ENCODE measurements at places on chromosomes 7 and 10.

- DNase-seq = no peak
Observed at GRCh38 chr7:138226001-138226476, 149.8 kb downstream of the AKR1D1 start.

GRCh38 chr10:3972460-3973301 is 187.7 kb upstream of the KLF6 start:
- no peak for DNase-seq

DNA sequence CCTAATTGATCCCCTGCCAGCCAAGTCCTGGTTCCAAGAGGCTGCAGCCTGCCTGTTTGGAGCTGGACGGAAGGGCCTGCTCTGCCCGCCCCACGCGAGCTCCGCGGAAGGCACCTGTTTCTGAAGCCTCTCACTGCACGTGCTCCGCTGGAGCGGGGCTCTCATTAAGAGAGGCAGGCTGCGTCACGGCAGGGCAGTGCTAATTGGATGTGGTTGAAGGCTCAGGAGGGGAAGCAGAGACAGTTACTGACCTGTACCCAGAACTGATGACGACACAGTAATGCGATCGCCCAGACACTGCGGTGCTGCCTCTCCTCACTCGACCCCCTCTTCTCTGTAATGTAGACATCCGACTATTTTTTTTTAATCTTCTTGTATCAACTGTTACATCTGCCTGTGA is 411.1 kb upstream of the MGMT start:
- no peak for DNase-seq

DNA sequence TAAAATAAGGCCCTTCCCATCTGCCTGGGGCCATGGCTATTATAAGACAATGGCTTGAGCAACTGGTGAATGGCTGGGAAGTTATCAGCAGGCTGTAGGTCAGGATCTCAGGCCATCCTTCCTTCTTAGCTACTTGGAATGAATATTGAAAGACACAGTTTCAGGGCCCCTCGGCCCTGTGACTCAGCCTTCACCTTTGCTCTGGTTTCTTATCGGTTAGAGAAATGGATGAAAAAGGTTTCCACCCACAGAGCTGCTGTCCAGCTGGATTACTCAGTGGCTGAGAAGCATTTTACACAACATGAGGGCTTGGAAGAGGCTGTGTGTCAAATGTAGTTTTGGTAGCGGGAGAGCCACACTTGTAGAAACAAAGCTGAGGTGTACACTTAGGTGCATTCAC is 9.4 kb downstream of the ACSL5 start:
- peak; percentile 74 for DNase-seq

DNA sequence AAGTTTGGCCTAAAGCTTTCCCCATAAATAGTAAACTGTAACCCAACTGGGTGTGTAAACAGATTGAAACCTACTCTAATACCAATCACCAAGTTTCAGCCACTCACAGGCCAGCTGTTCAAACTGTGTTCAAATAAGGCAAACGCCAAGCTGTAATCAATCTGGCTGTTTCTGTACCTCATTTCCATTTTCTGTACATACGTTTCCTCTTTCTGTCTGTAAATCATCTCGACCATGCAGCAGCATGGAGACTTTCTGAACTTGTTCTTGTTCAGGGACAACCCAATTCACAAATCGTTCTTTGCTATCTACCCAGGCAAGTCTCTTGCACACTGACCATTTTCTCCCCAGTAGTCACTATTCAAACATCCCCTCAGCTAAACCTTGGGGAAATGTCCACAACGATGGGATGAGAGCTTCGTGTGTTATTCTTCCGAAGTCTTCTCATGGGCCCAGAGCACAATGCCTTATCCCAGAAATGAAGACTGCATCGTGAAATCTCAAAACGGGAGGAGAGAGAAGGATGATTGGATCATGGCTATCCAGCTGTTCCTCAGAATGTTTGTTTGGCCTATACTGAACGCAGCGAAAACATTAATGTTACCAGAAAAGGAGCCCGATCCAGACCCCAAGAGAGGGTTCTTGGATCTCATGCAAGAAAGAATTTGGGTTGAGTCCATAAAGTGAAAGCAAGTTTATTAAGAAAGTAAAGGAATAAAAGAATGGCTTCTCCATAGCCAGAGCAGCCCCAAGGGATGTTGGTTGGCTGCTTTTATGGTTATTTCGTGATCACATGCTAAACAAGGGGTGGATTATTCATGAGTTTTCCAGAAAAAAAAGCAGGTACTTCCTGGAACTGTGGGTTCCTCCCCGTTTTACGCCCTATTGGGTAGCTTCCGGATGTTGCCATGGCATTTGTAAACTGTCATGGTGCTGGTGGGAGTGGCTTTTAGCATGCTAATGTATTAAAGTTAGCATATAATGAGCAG is 86.2 kb downstream of the SLC16A9 start:
- DNase-seq = no peak

DNA sequence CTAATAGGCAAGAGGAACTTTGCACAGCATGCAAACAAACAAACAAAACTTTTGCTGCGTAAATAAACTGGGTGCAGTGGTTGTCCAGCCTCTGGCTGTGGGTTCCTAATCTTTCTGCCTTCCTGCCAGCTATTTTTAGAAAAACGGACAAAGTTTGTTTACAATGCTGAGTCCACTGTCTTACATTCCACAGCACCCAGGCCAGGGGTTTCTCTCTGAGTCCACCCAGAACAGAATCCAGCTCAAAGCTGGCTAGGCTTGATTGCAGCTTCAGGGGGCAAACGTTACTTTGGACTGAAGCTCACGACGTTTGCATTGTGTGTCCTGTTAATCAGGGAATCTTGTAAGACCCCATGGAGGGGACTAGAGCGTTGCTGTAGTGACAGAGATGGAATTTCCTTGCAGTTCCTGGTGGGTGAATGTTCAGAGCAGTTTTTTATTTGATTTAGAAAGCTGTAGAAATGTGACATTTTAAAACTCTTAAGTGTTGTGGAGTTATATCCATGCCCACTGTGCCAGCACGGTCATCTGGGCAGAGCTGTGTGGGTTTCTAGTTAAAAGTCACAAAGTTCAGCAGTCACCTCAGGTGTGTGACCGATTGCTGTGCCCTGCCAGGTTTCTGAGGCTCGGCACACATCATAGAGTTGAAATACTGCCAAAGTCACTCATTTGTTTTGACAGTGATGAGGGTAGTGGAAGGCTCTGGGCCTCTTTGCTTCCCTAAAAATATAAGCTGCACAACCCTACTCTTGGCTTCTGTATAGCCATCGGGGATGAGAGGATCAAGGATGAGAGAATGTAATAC is 247.0 kb downstream of the STK31 start:
- no peak for DNase-seq

GRCh38 chr7:90061077-90061476 is 93.2 kb upstream of the STEAP1 start:
- no peak for DNase-seq

- peak; percentile 92 for DNase-seq
Observed at GRCh38 chr10:32982911-32983909, 25.2 kb upstream of the ITGB1 start.

GRCh38 chr10:132689721-132690360 is 96.1 kb downstream of the NKX6-2 start:
- DNase-seq = no peak

- peak; percentile 93 for DNase-seq
Observed at GRCh38 chr7:94348142-94348541, 46.6 kb upstream of the COL1A2 start.

DNA sequence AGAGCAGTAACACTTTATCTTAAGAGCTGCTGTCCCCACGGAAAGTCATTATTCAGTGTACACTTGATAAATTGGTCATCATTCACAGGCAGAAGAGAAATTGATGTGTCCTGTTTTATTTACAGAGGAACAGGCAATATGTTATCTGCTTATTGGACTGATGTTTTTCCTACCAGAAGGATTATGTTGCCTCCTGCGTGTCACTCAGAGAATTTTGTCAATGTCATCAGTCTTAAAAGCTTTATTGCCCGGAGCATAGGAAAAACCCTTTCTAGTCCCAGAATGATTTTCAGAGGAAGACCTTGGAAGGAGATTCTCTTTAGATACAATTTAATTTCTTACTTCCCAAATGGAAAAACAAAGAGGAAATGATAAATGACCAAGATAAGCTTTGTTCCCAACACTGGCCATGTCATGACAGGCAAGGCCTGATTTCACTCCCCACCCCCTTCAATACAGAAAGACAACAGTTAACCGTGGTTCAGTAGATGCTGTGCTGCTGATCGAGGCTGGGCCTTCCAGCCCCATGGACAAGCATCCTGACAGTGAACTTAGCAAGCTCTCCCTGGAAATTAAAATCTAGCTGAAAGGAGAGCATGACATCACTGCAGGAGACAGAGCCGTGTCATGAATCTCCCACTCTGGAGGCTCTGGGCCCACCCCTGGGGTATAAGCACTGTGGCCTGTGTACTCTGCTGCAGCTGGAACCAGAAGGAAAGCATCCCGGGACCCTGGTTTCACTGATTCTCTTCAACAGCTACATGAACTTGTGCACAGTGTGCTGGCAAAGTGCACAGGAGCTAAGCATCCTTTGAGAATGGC is 118.8 kb upstream of the LYZL2 start:
- no peak for DNase-seq

DNA sequence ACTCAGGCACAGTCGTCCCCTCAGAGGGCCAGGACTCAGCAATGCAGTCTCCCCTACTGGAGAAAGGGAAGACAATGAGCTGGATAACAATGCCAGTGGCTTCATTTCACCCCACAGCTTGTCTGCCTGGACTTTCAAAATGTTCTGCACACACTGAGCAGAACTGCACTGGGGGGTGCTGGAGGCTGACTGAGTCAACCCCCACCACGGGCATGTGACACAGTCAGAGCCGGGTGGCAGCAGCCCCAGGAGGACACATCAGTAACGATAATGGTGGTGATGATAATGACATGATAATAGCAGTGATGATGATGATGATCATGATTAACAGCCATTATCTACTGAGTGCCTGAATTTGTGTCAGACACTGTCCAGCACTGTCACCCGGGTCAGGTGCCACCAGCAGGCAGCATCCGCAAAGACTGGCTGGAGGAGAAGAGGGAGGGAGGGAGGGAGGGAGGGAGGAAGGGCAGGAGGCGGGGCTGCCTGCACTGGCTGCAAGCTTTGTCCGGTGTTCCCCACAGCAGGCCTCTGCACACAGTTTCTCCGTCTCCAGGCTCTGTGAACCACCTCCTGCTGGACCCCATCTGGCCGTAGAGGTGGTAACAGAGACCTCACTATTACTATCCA is 67.4 kb downstream of the PLXNA4 start:
- no peak for DNase-seq

DNA sequence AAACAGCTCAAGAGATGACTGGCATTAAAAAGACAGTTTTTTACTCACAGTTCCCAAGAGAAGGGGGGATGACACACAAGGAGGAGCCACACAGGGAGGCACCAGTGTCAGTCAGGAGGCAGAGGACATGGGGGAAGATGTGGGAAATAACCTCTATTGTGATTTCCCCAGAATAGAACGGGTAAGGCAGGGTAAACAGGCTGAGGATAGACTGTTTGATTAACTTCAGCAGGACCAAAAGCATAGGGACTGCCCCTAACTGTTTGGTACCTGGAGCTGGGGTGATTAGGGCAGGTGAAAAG is 60.7 kb downstream of the RAPGEF5 start:
- DNase-seq = no peak

DNA sequence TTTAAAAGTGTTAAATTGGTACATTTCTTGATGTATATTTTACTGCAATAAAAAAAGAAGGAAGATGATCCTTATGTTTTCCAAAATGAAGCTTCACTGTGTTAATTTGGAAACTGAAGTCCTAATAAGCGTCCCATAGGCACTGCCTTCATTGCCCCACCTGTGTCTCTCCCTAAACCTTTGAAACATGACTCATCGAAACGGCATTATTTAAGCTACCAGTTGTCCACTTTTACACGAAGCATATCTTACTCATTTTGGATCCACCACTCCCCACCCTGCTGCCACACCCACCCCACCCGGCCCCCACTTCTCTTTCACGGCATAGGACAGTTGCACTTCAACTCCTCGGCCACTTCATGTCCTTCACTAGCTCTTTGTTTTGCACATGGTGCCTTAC is 85.5 kb downstream of the KIAA1549 start:
- DNase-seq = no peak

DNA sequence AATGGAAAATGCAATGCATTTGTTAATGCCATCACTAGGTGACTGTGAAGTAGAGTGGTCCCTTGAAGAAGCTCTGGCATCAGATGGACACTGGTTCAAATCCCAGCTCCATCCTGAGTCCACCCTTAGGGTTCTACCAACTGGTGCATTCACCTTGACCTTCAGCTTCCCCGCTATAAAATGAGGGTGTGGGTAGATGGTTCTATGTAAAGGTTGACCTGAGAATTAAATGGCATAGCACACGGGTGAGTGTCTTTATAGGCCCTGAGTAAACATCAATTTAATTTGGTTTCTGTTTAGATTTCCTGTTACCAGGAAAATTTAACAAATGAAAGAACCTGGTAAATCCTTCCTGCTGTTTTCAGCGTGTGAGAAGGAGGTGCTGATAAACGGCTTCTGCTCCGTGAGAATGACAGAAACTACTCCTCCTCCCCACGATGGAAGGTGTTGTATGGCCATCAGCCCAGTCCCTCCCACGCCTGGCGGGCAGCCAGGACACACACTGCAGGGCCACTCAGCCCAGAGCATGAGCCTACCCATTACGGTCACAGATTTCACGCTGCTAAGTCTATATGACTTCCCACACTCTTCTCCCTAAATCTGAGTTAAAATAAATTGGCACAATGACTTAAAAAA is 210.1 kb downstream of the TNS3 start:
- DNase-seq = no peak

GRCh38 chr10:102696736-102697135 is 17.5 kb downstream of the ARL3 start:
- no peak for DNase-seq

DNA sequence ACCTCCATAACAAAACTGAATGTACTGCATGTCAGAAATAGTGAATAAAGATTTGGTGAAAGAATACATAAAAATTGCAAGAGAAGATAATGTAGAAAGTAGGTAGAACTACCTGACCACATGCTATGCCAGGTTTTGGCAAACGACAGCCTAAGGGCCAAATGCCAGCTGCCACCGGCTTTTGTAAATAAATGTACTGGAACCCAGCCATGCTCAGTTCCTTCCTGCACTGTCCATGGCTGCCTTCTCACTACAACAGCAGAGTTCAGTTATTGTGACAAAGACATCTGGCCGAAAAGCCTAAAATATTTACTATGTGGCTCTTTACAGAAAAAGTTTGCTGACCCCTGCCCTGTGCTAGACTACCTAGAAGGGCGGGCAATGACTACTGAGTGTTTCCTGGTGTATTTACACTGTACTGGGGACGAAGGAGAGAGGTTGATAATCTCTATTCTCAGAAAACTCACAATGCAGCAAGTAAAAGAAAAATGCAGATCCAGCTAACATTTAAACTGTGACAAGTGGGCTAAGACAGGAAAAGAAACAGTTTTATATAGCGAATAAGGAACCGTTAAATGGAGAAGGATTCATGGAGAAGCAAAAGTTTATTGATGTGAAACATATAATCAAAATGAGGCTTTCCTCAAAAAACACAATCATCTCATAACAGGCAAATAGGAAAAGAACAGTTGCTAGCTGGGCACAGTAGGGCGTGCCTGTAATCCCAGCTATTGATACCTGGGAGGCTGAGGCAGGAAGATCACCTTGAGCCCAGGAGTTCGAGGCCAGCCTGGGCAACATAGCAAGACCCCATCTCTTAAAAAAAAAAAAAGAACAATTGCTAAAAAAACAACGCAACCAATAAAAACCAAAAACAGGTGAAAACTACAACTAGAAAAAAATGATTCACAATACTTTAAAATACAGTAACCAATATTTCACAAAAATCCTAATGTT is 13.7 kb downstream of the KIN start:
- DNase-seq = no peak

- DNase-seq = no peak
Observed at GRCh38 chr7:42164881-42165428, 72.1 kb downstream of the GLI3 start.
